ENCODE measurements at places on chromosomes 16 and 17.

DNA sequence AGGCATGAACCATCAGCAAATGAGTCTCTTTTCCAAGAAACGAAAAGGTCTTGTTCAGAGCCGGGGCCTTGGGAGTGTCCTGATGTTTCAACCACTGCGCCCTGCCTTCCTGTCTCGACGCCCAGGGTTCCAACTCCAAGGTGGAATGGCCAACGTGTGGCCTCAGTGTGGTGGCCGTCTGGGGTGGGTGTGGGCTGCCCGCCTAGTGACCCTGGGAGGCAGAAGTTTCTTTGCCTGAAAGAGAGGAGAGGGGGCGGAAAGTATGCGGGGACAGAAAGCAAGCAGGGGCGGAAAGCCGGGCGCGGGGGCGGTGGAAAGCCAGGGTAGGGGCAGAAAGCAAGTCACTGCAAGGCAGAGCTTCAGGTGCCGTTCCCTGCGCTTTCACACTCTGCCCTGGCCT is 4.1 kb downstream of the MSRB1 start:
- no peaks in the 10 kb centered on the region for H3K36me3 ChIP-seq
- no peak overlapping the region for H3K27ac ChIP-seq
- DNase-seq = no peak
- H3K4me1 ChIP-seq = peaks cover 4% of the 10 kb centered on the region
- H3K4me3 ChIP-seq = no peak overlapping the region

- no peak overlapping the region for H3K4me3 ChIP-seq
- no peaks in the 10 kb centered on the region for H3K27me3 ChIP-seq
- no peak overlapping the region for H3K27ac ChIP-seq
- H3K4me1 ChIP-seq = no peaks in the 10 kb centered on the region
Measured at GRCh38 chr16:76511203-76511602, 234.0 kb downstream of the CNTNAP4 start.

GRCh38 chr17:72797142-72797541 is 295.3 kb downstream of the SLC39A11 start:
- no peak overlapping the region for H3K27ac ChIP-seq
- no peak overlapping the region for H3K4me3 ChIP-seq
- no peaks in the 10 kb centered on the region for H3K27me3 ChIP-seq

DNA sequence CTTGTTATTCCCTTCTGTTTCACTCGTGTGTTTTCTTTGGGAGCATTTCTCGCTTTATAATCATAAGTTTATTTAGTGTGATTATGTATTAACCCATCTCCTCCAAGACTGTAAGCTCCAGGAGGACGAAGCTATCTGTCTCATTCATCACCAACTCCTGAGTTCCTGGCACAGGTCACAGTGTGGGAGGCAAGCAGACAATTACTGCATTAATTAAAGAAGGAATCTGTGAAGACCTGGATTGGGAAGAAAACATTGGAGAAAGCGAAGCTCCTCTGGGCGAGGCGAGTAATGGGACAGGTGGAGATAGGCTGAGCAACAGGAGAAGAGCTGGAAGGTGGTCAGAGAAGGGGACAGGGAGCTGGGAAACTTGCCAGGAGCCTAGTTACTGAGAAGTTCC is 7.8 kb upstream of the CAMKK1 start:
- DNase-seq = no peak
- H3K27me3 ChIP-seq = no peaks in the 10 kb centered on the region
- H3K27ac ChIP-seq = no peak overlapping the region
- H3K4me3 ChIP-seq = no peak overlapping the region
- no peaks in the 10 kb centered on the region for H3K4me1 ChIP-seq

- peaks cover 10% of the 10 kb centered on the region for H3K4me1 ChIP-seq
- H3K27me3 ChIP-seq = peaks cover 4% of the 10 kb centered on the region
Measured at GRCh38 chr16:9007177-9007794, 43.6 kb upstream of the USP7 start.

GRCh38 chr16:60686824-60687223 is 1349.4 kb downstream of the CDH8 start:
- no peak overlapping the region for H3K27ac ChIP-seq
- H3K4me1 ChIP-seq = no peaks in the 10 kb centered on the region
- H3K27me3 ChIP-seq = no peaks in the 10 kb centered on the region
- no peak for DNase-seq
- no peaks in the 10 kb centered on the region for H3K36me3 ChIP-seq

DNA sequence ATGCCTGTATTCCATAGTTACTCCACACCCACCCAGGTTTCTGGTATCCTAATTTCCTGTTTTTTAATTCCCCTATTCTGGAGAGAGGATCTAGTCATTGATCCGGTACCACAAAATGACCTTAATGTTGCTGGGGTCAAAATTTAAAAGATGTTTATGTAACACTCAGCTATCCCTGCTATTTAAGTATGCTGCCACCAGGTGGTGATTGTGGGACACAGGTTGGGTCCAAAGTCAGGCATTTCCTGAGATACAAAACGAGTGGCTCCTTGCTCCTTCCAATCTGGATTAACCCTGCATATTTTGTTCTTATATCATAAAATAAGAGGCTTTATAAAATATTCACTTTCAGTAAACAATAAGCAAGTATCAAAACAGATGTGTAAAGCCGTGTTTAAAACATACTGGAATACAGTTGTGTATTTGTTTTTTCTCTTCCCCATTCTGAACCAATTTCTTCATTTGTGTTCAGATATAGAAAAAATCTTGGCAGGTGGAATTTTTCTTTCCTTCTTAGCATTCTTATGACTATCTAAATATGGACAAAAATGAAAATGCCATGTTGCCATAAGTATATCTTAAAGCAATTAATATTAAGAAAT is 16.3 kb downstream of the HS3ST4 start:
- H3K27me3 ChIP-seq = peaks cover 10% of the 10 kb centered on the region
- H3K4me1 ChIP-seq = peaks cover 5% of the 10 kb centered on the region
- H3K27ac ChIP-seq = no peak overlapping the region

DNA sequence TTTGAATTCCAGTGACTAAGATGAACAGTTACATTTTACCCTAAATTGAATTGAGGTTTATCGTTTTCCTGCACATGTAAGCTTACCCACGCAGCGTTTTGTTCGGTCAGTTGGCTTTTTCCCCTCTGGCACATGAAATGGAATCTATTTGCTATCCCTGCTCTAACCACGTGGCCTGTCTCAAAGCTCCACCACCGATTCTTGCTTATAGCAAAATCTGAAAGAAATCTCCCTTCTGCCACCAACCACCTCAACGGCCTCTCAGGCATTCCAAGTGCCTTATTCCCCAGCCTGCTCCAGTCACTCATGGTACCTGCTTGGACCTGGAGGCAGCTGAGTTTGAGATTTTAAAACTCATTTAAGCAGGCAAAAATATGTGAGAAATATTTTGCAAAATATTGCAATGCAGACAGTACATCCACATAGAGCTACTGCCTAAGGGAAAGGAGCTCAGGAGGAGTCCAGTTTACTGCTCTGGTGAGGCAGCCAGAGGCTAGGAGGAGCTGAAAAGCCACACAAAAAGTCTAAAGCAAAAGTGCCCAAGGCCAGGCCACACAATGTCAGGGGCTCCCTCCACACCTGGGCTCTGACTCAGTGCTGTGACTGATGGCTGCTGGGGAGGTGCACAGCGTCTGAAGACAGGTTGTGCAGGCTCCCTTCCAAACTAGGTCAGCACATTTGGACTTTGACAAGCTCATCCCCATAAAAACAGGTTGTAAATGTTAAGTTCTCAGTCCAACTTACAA is 26.4 kb downstream of the ARHGAP17 start:
- H3K4me3 ChIP-seq = peak overlapping the region; percentile 58
- H3K4me1 ChIP-seq = peaks cover 54% of the 10 kb centered on the region
- H3K27ac ChIP-seq = peak overlapping the region; percentile 91
- peaks cover 8% of the 10 kb centered on the region for H3K36me3 ChIP-seq

DNA sequence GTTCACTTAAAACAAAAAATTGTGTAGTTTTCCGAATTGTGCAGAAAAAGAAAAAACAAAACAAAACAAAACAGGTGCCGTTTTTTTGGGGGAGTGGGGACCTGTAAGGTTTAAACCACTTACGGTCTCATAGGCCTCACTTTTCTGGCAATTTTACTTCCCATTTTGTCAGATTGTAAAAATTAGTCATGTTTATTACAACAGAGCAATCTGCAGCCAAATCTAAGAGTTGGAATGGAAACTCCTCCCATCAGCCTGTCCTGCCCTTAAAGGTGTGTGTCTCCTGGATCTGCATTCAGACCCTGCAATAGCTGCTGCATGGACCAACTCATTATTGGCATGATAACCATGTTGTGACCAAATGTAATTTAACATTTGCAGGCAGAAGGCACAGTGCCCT is 8.2 kb upstream of the SALL1 start:
- no peaks in the 10 kb centered on the region for H3K36me3 ChIP-seq
- no peak overlapping the region for H3K27ac ChIP-seq
- peaks cover 22% of the 10 kb centered on the region for H3K4me1 ChIP-seq
- H3K4me3 ChIP-seq = no peak overlapping the region
- DNase-seq = no peak

DNA sequence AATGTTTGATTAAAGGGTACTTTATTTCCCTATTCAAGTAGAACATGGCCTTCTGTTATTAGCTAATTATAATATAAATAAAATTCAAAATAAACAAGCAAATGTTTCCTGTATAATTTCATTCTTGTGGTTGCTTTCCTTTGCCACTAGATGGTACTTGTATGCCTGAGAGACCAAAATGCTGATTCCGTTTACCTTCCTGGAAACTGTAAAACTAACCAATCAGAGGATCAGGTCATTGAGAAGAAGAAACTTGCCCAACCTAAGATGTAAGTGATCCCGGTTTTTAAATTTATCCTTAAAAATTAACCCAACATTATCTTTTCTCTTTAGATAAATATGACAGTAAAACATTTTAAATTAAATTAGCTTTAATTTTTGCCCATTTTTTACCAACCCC is 8.1 kb upstream of the ABCA5 start:
- H3K4me3 ChIP-seq = no peak overlapping the region
- no peak overlapping the region for H3K27ac ChIP-seq
- H3K36me3 ChIP-seq = no peaks in the 10 kb centered on the region
- no peaks in the 10 kb centered on the region for H3K27me3 ChIP-seq

DNA sequence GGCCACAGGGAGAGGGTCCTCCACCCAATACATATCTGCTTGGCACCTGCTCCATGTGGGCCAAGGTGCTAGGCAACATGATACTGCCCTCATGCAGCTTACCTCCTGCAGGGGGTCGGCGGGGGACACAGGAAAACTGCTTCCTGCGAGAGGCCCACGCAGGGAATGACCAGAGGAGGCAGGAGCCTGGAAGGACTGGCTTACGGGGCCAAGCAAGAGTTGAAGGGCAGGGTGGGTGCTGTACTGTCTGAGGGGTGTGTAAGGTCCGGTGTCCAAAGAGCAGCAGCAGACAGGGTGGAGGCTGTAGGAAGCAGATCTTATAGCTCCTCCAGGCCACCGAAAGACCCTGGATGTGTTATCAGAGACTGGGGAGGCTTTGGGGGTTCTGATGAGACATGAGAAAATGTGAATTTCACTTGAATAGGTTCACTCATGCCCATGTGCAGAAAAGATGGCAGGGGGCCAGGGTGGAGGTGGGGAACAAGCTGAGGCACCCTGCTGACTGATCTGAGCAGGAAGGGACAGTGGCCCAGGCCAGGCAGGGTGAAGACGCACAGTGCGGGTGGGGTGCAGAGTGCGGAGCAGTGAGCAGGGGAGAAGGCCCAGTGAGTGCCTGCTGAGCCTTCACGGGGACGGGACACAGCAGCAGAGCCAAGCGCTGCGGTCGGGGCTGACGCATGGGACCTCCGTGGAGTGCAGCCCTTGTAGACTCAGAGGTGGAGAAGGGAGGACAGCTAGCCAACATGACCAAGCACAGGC is 8.3 kb downstream of the FLCN start:
- H3K4me3 ChIP-seq = no peak overlapping the region
- no peaks in the 10 kb centered on the region for H3K4me1 ChIP-seq
- H3K36me3 ChIP-seq = peaks cover 10% of the 10 kb centered on the region
- DNase-seq = no peak

GRCh38 chr16:82138478-82139285 is 31.3 kb downstream of the MPHOSPH6 start:
- DNase-seq = no peak
- peak overlapping the region; percentile 5 for H3K27ac ChIP-seq
- peaks cover 7% of the 10 kb centered on the region for H3K36me3 ChIP-seq
- H3K4me3 ChIP-seq = peak overlapping the region; percentile 71
- H3K27me3 ChIP-seq = no peaks in the 10 kb centered on the region

- peaks cover 15% of the 10 kb centered on the region for H3K4me1 ChIP-seq
- no peak overlapping the region for H3K27ac ChIP-seq
- no peak overlapping the region for H3K4me3 ChIP-seq
- no peaks in the 10 kb centered on the region for H3K27me3 ChIP-seq
- DNase-seq = no peak
Measured at GRCh38 chr16:85653290-85653891, 35.4 kb downstream of the GINS2 start.

DNA sequence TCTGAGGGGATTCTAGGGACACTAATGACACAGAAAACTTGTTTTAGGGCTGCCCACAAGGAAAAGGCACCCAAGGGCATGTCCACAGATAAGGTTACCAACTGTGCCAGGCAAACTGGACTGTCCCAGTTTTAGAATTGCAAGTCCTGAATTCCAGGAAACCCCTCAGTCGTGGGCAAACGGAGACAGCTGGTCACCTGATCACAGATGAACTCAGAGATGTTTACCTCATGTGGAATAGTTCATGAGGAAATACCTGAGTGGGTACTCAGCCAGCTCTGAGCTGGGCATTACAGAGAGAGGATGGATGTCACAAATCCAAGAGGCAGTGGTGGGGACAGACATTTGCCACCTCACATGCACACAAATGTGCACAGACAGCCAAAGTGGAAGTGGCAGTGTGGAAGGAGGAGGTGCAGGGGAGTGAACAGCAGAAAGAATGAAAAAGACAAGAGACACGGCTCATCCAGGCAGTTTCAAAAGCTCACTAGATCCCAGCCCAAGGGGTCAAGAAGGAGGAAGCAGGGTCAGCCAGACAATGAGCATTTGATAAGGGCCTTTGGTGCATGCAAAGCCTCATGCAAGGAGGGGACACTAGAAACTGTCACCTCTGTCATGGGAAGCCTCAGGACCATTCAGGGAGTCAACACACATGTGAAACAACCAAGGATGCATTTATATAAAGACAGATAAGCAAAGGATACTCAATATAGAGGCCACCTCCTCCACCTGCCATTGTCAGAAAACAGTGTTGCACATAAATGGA is 24.8 kb downstream of the TTLL6 start:
- H3K4me3 ChIP-seq = no peak overlapping the region
- H3K27ac ChIP-seq = no peak overlapping the region
- peaks cover 15% of the 10 kb centered on the region for H3K4me1 ChIP-seq
- H3K36me3 ChIP-seq = no peaks in the 10 kb centered on the region

DNA sequence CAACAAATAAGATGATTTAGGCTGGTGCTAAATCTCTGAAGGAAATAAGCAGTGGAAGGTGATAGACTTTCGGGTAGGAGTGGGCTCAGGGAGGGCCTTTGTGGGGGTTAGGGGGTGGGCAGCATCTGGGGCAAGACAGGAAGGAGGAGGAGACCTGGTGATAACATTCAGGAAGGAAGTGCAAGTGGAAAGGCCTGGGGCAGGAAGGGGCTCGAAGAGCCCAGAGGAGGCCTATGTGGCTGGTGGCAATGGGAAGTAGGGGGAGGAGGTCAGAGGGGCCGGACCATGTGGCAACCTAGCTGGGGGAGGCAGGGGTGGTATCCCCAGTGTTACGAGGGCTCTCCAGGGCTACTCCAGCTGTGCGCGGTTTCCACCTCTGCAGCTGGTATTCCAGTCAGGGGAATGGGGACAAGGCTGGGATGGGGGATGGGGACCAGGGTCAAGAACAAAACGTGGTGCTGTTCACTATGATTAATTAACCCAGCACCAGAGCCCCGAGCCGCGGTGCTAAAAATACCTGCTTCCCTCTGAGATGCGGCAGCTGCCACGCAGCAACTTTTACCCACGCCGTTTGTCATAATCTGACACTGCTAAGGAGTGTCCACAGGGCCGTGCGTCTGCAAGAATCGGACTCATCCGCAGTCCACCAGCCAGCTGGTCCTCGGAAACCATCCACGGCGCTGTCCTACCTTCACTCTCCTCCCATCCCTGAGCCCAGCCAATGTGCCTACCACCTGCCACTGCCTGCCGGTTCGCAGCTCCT is 5.2 kb upstream of the CCDC182 start:
- peaks cover 31% of the 10 kb centered on the region for H3K27me3 ChIP-seq
- DNase-seq = no peak
- H3K36me3 ChIP-seq = no peaks in the 10 kb centered on the region
- no peak overlapping the region for H3K4me3 ChIP-seq
- no peak overlapping the region for H3K27ac ChIP-seq
